Activated gamma-delta T cell (primary cell): ENCODE measurements at places on chromosomes 16 and 17.

DNA sequence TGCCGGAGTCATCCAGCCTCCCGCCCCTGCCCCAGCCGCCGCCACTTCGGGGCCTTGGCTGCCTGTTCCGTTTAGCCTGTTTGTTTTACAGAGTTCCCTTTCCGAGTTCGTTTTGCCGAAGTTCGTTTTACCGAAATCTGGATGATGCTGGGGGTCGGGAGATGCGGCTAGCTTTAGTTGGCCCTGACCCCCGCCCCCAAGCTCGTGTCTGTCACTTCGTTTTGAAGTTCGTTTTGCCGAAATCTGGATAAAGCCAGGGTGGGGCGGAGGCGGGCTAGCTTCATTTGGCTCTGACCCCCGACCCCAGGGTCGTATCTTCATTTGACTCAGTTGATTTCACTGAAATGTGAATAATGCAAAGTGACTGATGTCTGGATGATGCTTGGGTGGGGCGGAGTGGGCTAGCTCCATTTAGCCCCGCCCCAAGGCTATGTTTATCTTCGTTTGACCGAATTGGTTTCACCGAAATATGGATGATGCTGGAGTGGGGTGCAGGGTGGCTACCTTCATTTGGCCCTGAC, 591 bp downstream of the PSMD7 start:
- no peak for DNase-seq

- DNase-seq, result no peak
These were observed 559 bp downstream of the MVD start for GRCh38 chr16:88662222-88662842.

- DNase-seq, result no peak
These were observed 21.1 kb upstream of the TFAP4 start for GRCh38 chr16:4293822-4294457.

DNA sequence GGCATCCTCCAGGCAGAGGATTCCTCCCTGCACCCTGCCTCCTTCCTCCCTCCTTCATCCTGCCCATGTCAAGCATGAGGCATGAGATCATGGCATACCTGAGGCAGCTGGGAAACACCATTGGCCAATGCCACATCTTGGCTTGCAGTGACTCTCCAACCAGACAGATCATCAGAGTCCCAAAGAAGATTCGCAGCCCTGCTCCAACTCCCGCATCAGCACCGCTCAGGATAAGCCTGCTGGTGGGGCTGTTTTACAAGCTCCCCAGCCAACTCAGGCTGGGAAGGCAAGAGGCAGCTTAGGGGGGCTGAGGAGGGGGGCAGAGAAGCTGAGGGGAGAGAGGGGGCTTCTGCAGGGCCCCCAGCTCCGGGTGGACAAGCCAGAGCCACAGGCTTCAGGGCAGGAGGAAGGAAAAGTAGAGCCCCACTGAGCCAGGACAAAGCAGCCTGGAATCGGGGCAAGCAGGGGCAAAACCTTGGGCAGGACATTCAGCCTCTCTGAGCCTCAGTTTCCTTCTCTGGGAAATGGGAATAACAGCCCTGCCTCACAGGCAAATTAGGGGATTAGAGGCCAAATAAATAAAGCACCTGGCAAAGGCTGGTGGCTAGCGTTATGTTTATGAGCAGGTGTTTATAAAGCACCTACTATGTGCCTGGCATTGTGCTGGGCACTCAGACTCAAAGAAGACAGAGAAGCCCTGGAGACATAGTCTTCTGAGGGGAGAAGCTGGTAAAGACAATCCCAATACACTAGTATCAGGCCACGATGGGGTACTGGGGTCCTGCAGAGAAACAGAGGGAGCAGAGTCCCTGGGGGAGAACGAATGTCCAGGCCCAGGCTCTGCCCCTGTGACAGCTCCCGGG, 88.1 kb downstream of the GOSR1 start:
- DNase-seq, result no peak

DNA sequence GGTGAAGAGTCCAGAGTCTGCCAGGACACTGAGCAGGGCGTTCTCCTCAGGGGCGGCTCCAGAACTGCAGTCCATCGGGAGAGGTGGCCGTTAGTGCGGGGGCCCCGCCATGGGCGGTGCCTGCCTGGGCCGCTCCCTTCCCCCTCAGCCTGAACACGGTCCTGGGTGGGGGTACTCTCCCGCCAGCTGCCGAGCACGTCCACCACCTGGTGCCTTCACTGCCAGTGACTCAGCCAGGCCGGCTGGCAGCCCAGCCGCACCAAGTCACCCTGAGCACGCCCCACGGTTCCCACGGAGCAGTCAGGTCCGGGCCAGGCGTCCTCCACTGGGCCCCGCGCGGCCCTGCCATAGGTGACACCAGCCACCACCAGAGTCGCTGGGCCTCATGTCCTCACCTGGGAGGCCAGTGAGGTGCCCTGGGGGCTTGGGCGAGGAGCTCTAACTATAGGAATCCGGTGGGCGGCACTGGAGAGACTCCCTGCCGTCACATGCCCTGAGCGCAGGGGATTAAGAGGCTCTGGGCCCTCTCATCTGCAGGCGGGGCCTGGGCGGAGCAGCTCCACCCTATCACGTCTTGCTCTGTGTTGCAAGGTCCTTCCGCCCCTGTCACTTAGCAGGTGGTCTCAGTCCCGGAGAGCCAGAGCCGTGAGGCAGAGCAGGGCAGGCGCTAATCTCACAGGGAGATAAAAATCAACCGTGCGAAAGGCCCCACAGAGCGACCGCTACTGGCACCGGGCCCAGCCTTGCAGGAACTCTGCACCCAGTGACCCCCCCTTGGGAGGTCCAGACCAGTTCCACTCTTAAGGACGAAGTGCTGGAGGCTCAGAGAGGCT, 14.3 kb downstream of the PIEZO1 start:
- peak; percentile 32 for DNase-seq

DNA sequence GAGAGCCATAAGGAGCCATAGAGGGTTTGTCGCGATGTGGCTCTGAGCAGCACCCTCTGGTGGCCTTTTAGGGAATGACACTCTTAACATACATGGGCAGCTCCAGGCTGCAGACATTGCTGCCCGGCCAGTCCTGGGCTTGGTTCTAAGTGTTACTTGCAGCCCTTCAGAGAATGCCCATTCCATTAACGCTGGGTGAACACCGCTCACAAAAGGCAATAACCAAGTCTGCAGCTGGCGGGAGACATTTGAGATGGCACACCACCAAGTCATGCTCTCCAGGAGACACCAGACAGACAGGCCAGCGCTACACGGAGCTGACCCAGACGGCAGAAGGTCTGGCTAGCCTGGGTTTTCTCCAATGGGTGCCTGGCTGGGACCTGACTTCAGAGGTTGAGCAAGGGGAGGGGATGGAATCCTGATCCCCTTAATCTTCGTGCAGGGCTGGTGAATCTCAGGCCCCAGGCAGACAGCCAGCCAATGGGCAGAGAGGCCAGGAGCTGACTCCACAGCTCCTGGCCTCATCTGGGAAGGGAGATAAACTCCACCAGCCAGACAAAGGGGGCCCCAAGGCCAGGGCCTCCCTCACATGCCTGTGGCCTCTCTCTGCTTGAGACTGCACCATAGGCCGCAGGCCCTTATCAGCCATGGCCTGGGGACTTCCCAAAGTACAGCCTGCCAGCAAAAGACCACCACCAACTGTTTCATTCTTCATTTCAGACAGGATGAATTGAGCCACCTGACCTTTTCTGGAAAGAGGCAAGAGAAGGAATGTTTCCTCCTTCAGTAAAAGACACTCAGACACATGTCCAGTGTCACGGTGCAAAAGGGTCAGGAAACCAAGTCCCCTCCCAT, 58.8 kb downstream of the ZDHHC7 start:
- no peak for DNase-seq

GRCh38 chr16:89805136-89805905, 11.1 kb downstream of the FANCA start:
- DNase-seq, result no peak

DNA sequence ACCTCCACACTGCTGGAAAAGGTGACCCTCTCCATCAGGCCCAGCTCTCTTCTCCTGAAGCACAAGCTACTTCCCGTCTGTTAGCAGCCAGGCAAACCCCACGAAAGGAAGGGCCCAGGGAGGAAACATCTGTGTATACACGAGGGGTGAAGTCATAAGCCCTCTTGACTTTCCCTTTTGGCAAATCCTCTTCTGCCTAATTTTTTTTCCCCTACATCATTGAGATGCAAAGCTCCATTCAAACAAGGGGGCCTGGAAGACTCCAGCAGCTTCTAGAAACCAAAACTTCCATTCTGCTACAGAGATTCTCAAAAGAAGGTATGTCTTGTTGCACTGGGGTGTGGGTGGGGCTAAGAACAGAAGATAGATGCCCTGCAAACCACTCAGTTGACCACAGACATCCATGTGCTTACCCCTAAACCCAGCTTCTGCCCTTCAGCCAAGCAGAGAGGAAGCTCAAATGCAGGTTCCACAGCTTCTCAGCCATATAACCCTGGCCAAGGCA, 145.6 kb upstream of the RCVRN start:
- DNase-seq, result no peak

- DNase-seq, result no peak
These were observed 8.1 kb downstream of the KCNH6 start for GRCh38 chr17:63531022-63531965.

- DNase-seq, result no peak
These were observed 74.1 kb downstream of the TMEM132E start for GRCh38 chr17:34653511-34653910.

- DNase-seq, result no peak
These were observed 97.1 kb downstream of the TMEM100 start for GRCh38 chr17:55625521-55625920.

DNA sequence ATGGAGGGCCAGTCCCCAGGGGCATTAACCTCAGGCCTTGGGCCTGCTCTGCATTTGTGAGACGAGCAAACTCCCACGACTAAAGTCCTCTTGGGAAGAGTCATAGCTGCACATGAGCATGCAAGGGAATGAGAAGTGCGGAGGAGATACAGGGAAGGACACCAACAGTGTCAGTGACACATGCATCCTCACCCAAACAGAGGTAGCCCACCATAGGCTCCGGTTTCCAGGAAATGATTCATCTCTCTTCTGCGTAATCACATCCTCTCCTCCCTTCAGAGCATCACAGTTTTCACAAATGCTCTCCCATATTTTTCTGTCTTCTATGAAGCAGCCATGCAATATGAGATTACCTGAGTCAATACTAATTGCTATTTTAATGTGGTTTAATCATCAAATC, 725.7 kb upstream of the GOT2 start:
- no peak for DNase-seq

DNA sequence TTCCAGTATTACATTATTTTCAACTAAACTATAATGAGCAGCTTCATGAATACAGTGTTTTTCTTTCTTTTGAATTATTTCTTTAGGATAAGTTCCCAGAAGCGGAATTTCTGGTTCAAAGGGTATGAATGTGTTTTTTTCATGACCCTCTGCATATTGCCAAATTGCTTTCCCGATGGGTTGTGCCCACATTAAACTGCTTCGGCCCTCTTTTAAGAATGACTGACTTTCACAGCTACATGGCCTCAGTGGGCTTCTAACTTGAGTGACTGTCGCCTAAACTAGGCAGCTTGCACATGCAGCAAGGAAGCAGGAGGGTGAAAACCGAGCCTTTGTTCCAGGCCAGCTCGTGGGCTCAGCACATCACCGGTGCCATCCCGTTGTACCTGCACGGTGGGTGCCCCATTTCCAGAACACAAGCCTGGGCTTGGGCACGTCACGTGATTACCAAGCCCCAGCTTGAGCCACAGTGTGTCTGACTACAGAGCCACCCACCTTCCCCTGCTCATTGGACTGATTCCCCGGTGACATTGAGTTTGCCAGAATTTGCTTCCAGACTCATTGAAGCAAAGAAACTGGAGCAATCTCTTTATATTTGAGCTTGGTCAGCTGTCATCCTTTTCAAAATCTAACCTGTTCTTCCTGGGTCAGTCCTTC, 112.8 kb downstream of the CLEC16A start:
- DNase-seq, result no peak

DNA sequence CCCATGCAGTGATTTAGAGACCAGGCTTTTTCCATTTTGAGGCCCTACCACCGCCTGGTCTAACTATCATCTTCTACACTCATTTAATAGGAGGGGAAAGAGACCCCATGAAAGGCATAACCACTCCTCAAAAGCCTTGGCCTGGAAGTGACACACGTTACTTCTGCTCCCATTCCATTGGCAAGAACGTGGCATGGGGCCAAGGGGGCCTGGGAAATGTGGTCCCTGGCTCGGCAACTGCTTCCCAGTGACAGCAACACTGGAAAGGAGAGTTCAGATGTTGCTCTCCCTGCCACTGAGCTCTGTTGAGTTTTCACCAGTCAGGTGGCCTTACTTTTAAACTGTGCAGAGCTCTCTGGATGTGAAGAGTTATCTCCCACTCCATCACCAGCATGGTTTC, 45.2 kb upstream of the MAP3K14 start:
- no peak for DNase-seq

- no peak for DNase-seq
These were observed at the start of gene ITGAX for GRCh38 chr16:31354394-31355291. Gene ITGAX (plus strand): TSS chr16:31355176. CDS start chr16:31355255, 79 bp downstream.

DNA sequence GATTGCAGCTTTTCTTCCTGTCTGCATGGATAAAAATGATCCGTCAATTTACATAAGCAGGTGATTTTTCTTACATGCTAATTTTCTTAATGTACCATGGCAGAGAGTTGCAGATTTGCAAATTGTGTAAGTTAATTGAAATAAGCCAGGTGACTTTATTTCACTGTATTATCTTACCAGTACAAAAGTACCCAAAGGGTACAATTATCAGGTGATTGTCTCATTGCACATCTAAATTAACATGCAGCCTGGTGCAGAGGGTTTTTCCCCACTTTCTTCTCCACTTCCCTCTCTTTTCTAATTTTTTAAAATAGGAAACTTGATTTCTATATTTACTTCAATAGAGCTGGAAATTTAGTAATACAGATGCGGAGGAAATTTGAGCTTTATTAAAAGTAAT, 11.2 kb downstream of the NLK start:
- no peak for DNase-seq

DNA sequence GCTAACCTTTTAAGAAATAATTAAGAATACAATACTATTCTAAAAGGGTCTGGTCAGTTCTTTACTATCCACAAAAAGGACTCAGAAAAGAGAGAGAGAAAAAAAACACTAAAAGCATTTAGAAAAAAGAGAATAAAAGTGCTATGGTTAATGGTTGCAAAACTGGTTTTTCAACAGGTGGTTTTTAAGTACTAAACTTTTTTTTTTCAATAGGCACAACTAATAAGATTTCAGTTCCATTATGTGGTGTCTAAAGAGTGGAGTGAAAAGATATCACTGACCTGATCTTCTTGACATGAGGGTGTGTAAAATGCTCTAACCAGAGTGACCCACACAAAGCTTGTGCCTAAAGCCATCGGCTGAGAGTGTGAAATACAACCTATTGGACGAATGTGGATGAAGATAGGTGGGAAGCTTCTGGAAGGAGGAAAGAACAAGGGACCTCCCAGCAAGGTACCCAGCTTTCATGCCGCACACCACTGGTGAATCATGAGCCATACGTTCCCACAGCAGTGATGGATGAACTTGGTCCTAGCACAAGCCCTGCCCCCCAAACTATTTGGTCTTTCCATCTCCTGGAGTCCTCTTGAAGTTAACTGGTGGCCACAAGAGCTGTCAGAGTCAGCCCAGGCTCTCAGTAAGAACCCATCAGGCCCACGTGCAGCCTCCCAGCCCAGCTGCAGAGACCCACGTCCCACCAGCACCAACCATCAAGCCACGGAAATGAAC, 103.0 kb downstream of the ZFHX3 start:
- no peak for DNase-seq

- DNase-seq, result no peak
These were observed 55.0 kb downstream of the SPACA3 start for GRCh38 chr17:33046361-33047255.
